ENCODE measurements at places on chromosomes 6 and 20.

- no peak for DNase-seq
Measured at GRCh38 chr6:22904431-22904830, 335.1 kb downstream of the HDGFL1 start.

- DNase-seq, result no peak
Measured at GRCh38 chr6:44003345-44004061, 123.7 kb downstream of the MRPL14 start.

DNA sequence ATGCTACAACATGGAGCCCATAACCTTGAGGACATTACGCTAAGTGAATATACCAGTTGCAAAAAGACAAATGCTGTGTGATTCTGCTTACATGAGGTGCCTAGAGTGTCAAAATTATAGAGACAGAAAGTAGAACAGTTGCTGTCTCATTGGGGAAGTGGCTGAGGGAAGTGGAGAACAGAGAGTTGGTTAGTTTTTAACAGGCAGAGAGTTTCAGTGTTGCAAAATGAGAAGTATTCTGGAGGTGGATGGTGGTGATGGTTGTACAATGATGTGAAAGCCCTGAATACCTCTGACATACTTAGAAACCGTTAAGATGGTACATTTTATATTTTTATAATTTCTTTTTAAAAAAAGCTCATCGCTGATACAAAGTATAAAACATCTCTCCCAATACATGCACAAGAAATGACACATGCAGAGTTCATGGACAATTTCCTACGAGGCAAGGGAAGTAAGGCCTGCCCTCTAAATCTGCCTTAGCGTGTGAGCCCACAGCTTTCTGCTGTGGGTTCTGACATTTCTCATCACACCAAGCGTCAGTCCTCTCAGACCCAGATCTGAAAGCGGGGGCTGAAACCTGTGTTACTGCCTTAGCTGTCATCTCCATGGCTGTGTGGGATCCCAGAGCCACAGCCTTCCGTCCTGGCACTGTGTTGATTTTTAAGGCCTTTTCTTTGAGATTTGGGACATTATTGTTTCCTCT, 126.0 kb downstream of the RNASET2 start:
- no peak for DNase-seq

DNA sequence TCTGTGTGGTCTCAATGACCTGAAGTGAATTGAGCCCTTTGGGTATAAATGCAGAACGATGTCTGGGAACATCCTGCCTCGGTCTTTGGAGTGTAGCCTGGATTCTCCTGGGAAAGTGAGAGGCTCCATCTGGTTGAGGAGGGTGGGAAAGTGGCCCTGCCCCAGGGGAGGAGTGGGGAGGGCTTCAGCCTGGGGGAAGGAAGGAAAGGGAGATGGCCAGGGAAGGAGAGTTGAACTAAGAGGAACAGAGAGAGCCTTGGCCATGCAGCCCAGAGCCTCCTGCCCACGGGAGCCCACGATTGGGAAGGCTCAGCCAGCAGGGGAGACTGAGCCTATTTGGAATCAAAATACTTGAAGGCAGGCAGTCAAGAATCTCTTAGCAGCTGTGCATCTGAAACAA, 2.3 kb upstream of the EPB41L1 start:
- DNase-seq, result no peak

DNA sequence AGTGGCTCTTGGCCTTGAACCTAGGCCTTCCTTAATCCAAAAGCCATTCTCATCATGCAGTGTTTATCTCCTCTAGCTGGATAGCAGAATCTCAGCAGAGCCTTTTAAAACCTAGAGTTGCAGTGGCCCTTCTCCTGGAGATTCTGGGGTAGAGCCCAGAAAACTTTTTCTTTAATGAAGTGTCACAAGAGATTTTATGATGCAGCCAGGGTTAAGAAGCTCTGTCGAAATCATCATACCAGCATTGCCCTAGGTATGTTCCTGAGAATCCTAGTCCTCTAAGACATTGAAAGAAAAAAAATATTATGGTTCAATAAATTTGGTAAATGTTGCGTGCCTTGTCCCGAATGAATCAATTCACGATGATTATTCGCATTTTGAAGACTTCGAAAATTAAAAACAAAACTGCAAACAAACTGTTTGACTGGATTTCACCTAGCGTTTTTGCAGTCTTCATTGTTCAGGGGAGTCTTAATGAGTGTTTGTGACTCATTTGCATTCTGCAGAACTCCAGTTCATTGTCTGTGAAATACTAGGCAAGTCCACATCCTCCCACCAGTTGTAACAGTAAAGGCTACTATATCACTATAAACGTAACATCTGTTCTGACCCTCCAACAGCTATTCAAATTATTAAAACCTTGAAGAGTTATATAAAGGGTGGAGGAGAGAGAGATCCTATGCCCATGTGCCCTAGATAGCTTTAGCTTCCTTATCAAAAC, 198.6 kb downstream of the UST start:
- no peak for DNase-seq

GRCh38 chr6:30097902-30098768, 14.8 kb downstream of the TRIM31 start:
- no peak for DNase-seq

DNA sequence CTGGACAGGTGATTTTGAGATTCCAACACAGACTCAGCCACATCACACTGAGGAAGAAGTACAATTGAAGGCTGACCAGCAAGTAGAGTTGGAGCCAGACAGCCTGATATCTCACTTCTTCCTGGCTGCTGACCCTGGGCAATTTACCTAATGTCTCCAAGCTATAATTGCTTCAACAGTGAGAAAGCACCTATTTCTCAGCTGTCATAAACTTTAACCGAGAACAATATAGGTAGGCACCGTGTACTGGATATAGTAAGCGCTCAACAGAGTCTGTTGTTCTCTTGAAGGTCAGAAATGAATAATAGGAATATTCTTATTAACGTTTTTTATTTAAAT, 28.3 kb downstream of the STX7 start:
- DNase-seq, result no peak

DNA sequence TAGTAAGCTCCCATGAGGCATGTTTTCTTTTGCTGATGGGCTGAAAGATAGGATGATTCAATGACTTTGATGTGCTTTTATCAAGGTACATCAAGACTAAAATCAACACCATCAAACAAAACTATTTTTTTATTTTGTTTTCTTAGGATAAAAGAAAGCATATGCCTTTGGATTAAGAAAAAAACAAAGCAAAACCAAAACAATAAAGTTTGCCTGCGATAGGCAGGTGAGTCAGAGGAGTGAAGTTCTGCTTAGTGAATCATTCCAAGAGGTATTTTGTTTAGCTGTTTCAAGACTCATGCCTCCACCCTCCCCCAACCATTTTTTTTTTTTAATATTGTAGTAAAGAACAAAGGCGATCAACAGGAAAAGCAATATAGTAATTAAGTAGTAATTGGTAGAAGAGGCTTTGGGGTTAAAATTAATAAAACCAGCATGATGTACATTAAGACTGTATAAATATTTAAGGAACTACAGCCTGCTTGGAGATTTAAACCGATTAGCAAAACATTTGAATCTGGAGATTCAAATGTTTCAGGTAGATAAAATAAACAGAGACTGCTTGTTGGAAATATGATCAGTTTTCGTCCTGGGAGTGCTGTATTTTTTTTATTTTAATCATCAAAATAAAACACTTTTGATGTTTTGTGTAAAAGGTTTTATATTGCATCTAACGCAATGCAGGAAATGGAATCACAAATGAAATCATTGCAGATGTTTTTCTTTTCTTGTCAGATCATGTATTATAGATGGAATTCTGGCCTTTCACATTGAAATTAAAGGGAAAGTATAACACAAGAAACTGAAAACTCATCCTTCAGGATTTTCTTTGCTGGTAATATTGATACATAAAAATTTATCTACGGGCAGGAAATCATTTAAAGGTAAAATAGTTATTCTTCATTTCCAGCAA, 482.3 kb upstream of the MANEA start:
- DNase-seq, result no peak

GRCh38 chr20:10329387-10330005, 104.5 kb downstream of the MKKS start:
- no peak for DNase-seq

GRCh38 chr6:558089-558488, 98.8 kb downstream of the HUS1B start:
- no peak for DNase-seq

DNA sequence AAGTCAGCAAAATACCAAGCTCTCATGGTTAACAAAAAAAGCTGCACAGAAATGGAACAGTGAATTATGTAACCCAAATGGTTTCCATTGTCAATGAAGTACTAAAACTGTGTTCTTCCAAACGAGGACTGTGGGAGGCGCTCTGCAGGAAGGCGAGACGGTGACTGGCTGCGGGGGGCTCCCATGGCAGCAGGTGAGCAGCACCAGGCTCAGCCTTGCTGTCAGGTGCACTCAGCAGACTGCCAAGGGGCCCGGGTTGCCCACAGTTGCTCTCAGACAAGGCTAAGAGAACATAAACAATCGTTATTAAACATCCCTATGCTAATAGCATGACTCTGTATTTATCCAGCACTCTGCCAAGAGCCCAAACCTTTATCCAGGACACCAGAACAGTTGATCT, 630.3 kb upstream of the ARID1B start:
- no peak for DNase-seq

DNA sequence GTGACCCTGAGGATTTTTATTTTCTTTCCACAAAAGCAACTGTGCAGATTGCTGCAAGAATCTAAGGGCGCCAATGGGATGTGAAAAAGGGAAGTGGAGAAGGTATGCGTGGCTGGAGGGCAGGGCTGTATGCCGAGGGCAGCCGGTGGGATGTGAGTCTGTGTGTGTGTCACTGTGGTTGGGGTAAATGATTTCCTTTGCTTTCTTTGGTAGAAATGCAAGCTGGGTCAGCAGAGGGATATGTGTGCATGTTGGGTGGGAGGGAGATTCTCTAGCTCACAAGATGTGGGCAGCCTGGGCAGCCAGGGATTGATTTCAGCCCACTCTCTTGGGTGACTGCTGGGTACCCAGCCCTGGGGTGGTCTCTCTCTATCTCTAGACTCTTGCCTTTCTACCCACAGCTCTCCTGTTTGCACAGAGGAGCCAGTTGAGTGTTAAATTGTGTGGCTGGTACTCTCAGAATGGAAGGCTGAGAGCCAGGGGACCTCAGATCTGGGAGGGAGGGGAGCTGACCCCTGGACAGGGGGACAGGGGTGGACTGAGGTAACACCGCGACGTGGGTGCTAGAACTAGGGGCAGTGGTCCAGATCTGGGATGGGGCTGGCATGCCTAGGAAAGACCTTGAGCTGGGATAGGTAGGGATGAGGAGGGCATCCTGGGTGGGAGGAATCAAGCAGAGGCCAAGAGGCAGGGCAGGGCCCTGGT, 136.8 kb upstream of the RNF24 start:
- DNase-seq, result no peak

DNA sequence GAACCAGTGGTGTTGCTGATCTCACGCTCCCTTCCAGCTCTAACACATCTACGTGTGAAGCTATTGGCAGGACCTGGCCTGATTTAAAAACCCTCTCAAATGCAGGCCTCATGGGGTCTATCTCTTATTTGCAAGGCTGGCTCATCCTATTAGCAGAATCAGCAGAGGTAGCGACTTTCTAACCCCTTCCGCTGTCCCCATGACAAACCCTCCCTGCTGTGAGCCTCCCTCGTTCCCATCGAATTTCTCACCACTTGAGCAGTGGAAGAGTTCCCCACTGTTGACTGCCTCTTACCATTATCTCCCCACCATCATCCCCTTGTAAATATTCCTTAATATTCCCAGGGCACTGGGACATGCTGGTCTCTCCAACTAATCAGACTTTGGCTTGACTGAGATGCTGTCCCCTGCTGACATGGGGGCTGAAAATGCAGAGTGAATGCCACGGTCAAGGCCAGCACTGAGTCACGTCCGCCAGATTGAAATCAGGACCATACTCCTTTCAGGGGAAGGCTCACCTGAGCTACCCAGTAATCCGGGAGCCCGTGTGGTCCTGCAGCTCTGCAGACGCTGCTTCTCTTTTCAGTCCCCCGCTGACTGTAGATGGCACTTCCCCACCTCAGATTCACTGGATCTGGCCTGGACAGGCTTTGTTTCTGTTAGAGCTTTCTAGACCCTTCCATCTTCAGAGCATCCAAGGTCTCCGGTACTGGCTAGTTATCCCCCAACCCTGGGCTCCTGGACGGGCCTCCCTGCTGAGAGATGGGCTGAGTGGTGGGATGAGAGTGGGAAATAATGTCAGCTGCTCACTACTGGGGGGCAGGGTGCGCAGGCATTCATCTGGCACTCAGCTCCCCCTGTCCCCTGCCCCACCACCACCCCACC, 23.1 kb downstream of the AAR2 start:
- DNase-seq, result no peak

DNA sequence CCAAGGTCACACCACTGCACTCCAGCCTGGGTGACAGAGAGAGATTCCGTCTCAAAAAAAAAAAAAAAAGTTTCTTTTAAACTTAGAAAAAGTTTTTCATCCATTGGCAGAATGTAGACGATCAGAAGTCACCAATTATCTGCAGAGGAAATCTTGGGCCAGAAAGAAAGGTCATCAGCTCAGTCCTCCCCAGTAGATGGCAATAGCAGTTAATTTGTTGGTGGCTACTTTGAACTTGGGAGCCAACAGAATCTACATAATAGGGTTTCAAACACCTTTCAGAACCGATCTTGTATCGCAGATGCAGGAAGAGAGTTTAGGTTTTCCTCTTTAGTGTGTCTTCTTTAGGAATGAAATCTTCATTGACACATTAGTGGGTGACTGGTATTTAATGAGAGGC, 41.7 kb downstream of the LBP start:
- DNase-seq, result no peak

- no peak for DNase-seq
Measured at GRCh38 chr6:1908784-1909183, 299.1 kb downstream of the FOXC1 start.

GRCh38 chr20:64131406-64131805, 24.0 kb upstream of the NPBWR2 start:
- peak; percentile 26 for DNase-seq

DNA sequence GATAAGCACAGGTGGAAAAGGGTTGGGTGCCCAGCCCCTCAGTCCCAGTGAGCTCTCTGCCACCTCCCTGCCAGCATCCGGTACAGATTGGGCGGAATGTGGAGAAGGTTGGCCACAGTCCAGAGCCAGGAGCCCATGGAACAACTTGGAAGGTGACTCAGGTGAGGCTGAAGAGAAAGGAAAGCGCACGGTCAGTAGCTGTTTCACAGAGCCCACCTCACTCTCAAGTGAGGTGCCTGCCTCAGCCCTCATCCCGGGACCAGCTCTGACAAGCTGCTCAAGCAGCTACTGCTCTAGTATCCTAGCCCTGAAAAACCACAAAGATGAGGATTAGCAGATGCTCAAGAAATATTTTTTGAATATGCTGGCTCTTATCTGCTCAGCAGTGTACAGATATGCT, 1.1 kb upstream of the MMP24OS start:
- DNase-seq, result no peak

DNA sequence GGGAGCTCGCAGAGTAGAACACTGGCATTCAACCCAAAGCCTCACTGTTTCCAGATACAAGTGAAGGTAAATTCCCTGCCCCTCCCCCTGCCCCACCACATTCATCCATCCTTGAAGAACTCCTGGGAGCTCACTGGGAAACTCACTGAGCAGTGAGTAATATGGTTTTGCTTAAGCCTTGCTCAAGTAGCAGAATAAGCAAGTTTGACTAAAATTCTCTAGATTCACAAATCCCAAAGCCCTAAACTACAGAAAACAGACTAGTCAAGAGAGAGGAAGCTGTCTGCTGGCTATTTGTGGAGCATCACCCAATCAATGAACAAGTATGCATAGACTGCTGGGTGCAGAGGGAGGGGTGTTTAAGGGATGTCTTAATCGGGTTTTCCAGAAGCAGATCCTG, 82.1 kb downstream of the UNC5CL start:
- DNase-seq, result no peak
